ENCODE measurements at places on chromosomes 13 and 19. TPM values are rescaled to one million over a fixed set of nuclear protein-coding genes. Genes with fewer than 3 reads are reported as not detected.

The CGB5 gene
- total RNA-seq, result not detected

GRCh38 chr13:65336916-65337315, 1893.2 kb downstream of the PCDH9 start:
- DNase-seq, result no peak
- H3K36me3 ChIP-seq, result no peaks in the 10 kb centered on the region
- no peaks in the 10 kb centered on the region for H3K4me1 ChIP-seq
- H3K27ac ChIP-seq, result no peak overlapping the region
- no peak overlapping the region for H3K4me3 ChIP-seq
- H3K27me3 ChIP-seq, result no peaks in the 10 kb centered on the region

GRCh38 chr13:77913003-77913402, 5.6 kb downstream of the EDNRB start:
- H3K36me3 ChIP-seq, result no peaks in the 10 kb centered on the region
- H3K4me3 ChIP-seq, result peak overlapping the region; percentile 72
- DNase-seq, result no peak
- H3K27ac ChIP-seq, result peak overlapping the region; percentile 40
- no peaks in the 10 kb centered on the region for H3K4me1 ChIP-seq
- no peaks in the 10 kb centered on the region for H3K27me3 ChIP-seq

- H3K36me3 ChIP-seq, result no peaks in the 10 kb centered on the region
- H3K4me1 ChIP-seq, result peaks cover 4% of the 10 kb centered on the region
- peak overlapping the region; percentile 21 for H3K27ac ChIP-seq
- H3K4me3 ChIP-seq, result peak overlapping the region; percentile 55
Observed at GRCh38 chr13:80131204-80131603, 209.7 kb downstream of the SPRY2 start.

DNA sequence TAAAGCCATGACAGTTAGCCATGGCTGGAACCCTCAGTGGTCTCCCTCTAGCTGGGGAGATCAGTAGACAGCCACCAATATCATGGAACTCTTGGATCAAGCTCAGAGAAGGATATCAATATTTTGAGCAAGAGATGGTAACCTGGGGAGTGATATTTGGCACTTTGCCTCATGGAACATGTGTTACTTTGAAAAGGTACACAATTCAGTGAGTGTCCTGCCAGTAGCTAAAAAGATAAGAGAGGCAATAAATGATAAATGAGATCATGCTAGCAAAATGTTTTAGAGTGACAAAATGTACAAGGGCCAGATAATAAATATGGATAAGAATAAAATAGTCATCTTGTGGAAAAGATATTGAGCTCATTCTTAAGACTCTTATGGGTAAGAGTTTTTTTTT, 1618.7 kb downstream of the OLFM4 start:
- no peak overlapping the region for H3K4me3 ChIP-seq
- H3K4me1 ChIP-seq, result no peaks in the 10 kb centered on the region
- no peaks in the 10 kb centered on the region for H3K27me3 ChIP-seq
- no peak for DNase-seq
- H3K27ac ChIP-seq, result no peak overlapping the region

Measured in breast epithelium (tissue), 4 donors.